ENCODE measurements at places on chromosomes 13 and 19. TPM values are rescaled to one million over a fixed set of nuclear protein-coding genes. Genes with fewer than 3 reads are reported as not detected.

DNA sequence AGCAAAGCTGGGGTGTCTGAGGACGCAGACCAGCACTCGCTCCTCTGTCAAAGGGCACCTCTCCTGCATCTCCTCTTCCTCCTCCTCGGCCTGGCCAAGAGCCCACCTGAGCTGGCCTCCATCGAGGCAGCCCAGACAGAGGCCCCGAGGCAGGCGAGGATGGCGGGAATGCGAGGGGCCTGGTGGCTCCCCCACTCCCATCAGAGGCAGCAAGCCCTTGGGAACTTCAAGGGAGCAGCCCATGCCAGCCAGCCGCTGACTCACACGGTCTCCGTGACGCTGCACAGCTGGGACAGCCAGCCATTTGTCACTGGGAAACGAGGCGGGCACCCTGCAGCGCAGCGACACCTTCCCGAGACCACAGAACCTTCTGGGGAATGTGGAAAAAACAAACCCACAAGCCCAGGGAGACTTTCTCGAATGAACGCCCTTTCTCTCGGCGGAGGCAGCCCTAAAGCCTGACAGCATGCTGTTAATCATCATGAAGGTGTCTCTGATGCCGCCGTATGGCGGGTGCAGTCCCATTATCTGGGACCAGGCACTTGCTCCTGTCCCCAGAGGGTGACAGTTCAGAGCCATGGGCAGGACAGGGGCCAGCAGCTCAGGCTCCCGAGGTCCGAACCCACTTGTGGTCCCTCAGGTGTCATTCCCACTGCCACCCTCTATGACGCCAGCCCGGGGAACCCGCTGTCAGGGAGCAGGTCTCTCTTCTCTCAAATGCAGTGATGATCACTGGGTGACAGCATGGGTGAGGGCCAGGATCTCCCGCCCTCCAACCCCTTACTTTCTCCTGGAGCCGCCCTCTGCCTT lies 53.0 kb downstream of the PEPD start:
- DNase-seq, result no peak

The CA11 gene
- total RNA-seq, result 14.0 TPM

The PROZ gene
- not detected for total RNA-seq

- DNase-seq, result no peak
Measured at GRCh38 chr19:40442328-40443130, 1.6 kb downstream of the SERTAD3 start.

The SLC17A7 gene
- 0.83 TPM for total RNA-seq

The FUT2 gene
- total RNA-seq, result not detected

- DNase-seq, result no peak
Measured at GRCh38 chr13:46884531-46884930, 12.3 kb downstream of the HTR2A start.

DNA sequence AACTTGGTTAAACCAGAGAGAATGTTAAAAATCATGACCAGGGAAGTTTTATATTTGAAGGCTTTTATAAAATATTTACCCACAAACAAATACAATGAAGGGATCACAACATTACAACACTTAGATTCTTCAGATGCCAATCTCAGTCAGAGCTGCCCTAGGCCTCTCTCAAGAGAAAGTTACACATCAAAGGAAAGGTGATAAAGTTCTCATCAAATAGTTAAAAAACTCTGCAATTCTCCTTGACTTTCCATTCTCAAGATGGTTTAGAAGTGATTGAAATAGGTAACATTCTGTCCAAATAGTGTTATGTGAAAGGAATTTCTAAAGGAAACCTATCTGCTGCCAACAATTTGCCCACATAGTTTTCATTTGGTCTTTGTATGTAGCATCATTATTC lies 1115.2 kb upstream of the MIR17HG start:
- no peak for DNase-seq

DNA sequence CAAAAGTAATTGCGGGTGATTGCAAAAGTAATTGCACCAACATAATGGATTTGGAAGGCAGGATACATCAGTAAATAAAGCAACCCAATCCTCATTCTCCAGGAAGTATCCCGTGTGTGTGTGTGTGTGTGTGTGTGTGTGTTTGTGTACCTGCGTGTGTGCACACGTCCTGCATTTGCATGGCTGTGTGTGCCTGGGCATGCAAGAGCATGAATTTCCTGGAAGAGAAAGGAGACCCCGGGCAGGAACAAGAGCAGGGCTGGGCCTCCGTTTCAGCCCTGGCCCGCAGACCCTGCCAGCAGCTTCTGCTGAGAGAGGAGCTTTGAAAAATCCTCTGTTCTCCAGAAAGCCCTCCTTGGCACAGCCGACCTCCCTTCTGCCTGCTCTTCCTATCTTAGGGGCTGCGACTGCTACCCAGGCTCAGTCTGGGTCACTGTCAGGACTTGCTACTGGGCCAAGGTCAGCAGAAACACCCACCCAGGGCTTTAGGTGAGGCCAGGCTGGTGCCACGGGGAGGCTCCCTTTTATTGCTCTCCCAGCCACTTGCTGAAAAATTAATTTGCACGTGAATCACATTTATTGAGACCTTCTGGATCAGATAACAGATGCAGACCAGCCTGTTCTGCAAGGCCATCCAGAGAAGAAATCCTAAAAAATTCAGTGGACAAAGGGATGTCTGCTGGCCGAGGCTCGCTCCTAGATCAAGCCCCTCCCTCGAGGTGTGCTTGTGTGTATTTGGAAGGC lies 258.3 kb downstream of the ZNF536 start:
- DNase-seq, result peak; percentile 74
